ENCODE measurements at places on chromosomes 16 and 17.

DNA sequence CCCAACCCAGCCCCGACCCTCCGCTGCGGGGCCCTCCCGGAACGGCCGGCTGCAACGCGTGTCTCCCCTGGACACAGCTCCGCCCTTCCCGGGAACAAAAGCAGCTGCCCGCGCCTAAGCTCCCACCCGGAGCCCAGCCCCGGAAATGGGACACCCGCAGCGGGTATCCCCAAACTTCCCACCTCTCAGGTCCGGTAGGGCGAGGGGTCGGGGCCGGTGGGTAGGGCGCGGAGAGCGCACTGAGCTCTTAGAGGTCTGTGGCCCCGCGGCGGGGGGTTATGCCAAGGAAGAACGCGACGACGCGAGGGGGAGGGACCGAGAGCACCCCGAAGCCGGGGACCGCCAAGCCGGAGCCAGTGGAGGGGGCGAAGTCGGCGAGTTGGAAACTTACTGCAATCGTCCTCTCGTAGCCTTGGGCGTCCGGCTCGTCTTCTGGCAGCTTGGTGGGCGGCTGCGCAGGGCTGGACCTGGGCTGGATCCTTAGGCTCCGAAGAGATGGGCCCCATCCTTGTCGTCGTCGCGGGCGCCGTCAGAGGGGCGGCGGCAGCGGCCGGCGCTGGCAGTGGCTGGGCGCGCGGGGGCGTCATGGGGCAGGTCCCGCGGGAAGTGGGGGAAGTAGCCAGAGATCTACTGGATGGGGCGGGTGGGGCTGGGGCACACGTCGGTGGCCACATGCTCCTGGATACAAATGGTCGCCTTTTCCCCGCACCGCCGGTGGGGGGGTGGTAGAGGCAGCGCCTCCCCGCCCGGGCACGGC, 6.9 kb downstream of the USP6 start:
- DNase-seq, result peak; percentile 18

- no peak for DNase-seq
These were observed 23.6 kb downstream of the RANBP10 start for GRCh38 chr16:67782567-67783352.

- no peak for DNase-seq
These were observed 245.2 kb upstream of the CCL2 start for GRCh38 chr17:34009912-34010311.

- DNase-seq, result no peak
These were observed 2.3 kb upstream of the CD79B start for GRCh38 chr17:63934183-63935112.

DNA sequence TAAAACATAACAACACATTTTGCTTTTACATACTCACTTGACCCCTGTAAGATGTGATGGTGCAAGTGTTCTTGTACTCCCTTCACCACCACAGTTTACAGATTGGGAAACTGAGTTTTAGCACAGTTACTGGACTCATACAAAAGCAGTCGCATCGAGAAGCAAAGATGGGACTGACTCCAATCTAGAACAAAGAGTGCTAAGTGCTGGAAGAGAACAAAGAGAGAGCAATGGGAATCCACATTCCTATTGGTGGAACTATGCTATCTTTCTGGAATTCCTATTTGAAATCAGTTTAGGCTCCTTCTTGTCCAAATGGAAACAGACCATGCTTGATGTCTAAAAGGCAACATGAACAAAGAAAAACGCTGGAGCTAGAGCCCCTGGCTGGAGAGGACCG, 9.1 kb downstream of the TOM1L2 start:
- DNase-seq, result no peak

GRCh38 chr17:29659155-29659554, 36.4 kb upstream of the CORO6 start:
- DNase-seq, result no peak

GRCh38 chr17:67245694-67246402, 852 bp upstream of the HELZ start:
- DNase-seq, result no peak

DNA sequence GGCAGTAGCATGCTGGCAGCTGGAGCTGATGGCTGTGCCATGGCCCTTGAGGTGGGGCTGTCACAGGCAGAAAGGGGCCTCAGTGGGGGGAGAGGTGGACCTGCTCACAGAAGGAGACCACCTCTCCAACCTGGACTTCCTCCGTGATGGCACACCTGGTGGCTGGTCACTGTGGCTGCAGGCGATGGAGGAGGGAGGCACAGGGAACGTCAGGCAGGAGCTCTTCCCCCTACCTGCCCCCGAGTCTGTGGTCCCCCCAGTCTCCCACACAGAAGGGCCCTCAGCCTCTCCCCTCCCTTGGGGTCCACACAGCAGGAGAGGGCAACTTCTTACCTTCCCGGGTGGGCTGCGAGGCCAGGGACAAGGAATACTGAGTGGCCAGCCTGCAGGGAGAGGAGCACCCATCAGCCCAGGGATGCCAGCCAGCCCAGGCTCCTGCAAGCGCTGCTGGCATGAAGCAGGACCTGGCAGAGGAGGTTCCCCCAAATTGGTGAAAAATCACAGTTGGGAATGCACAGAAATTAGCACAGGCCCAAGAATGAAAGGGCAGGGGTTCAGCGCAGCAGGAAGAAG, 96.5 kb downstream of the GOSR1 start:
- DNase-seq, result no peak

GRCh38 chr16:35181422-35182030, 1722.1 kb downstream of the TP53TG3F start:
- DNase-seq, result no peak

- DNase-seq, result no peak
These were observed 182.3 kb downstream of the TMEM132E start for GRCh38 chr17:34761646-34762045.

DNA sequence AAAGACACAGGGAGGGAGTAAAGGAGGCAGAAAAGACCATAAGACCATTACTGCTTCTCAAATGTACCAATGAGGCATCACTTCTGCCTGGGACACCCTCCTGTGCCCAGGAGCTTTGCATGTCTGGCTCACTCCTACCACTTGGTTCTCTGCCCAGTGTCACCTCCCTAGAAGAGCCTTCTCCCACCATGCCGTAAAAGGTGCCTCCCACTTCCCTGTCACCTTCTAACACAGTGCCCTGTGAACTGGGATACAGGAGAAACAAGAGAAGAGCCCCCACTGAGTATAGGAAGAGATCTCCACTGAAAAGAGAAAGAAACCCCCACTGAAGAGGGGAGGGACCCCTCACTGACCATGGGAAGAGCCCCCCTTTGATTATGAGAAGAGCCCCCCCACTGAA, 484.7 kb downstream of the SOX9 start:
- no peak for DNase-seq

- DNase-seq, result no peak
These were observed 1.5 kb upstream of the ARHGDIG start for GRCh38 chr16:278863-279366.

DNA sequence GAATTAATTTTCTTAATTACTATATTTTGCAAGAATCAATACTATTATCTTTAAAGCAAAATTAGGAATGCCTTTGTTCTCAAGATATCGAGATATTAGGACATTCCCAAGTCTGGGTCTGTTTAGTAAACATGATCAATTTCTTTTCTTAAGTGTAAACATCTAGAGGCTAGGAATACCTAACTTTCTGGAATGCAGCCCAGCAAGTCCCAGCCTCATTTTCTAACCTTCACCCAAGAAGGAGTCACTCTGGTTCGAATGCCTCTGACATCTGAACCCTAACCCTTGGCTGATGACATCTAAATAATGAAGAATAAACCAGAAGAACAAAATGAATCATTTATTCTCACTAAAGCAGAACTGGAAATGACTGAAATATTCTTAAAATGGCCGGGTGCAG, 297.5 kb upstream of the IRX3 start:
- DNase-seq, result no peak

DNA sequence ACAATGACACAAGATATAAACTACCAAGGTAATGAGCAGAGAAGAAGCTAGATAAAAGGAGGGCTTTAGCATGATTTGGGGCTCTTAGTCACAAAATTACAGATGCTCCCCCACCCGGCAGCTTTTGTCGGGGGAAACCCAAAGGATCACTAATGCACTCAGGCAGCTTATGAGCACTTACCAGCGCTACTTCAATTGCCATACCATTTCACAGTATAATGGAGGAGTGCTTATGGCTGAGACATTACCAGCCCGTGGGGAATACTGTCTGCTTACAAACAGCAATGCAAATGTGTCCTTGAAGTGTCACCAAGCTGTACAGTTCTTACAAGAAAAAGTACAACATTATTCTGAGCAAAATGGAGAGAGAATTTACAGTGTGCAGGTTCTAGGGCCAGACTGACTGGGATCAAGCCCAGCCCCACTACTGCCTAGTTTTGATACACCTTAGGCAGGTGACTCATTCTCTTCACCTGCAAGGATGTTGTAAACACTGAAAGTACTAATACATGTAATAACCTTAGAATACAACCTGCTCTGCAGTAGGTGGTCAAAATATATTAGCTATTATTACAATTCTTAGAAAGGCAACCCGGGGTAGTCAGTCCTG, 16.3 kb downstream of the ANKFY1 start:
- DNase-seq, result no peak

DNA sequence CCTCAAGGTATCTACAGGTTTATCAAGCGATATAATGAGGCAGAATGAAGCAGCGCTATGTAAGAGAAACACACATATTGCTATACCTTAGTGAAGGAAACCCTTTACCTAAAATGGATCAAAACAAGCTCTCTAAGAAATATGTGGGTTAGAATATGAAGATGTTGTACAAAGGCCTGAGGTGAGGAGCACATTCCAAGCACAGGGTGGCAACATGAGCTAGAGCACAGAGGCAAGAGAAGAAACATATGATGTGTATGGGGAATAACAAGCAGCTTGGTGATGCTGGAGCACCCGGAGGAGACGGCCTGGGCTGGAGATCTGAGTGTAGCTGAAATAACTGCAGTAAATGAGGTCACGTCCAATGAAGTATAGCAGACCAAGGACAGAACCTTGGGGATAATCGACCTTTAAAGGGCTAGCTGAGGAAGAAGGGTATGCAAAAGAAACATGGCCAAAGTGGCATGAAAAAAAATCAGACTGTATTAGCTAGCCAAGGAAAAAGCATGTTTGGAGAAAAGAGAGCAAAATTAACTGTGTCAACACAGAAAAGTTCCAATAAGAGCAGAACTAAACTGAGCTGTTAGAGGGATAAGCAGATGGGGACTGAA, 44.0 kb downstream of the MARVELD3 start:
- no peak for DNase-seq

DNA sequence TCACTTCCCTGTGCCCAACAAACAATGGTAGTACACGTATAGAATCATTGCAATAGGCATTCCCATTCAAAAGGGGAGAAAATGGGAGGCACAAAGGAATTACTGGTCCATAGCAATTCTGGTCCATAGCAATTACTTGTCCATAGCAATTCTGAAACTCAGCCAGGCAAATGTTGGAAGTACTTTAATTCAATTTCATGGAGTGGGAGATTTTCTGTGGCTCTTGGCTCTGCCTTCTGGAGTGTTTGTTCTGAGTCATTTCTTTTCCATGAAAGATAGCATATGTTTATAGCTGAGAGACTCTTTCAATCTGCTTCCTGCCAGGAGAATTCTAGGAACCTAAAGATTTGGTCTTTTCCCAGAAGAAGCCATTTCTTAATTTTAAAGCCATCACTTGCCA, 182.8 kb upstream of the ELAC2 start:
- no peak for DNase-seq

- DNase-seq, result no peak
These were observed 8.8 kb downstream of the PRSS22 start for GRCh38 chr16:2848933-2849725.

DNA sequence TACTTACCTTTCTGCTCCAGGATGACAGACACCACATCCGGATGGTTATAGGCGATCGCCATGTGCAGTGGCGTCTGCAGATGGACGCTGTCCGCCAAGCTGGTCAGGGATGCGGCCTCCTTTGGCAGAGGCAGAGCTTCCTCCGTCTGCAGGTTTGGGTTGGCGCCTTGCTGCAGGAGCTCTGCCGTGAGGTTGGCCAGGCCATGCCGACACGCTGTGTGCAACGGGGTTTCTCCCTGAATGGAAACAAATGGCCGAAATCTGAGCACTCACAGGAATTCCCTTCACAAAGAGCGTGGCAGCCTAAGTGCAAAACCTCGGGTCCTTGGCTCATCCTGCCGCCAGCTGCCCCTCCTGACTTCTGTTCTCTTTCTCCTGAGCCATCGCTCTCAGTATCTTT, 41.8 kb downstream of the CYB5D2 start:
- no peak for DNase-seq

- no peak for DNase-seq
These were observed 13.0 kb upstream of the SALL1 start for GRCh38 chr16:51163894-51164566.

DNA sequence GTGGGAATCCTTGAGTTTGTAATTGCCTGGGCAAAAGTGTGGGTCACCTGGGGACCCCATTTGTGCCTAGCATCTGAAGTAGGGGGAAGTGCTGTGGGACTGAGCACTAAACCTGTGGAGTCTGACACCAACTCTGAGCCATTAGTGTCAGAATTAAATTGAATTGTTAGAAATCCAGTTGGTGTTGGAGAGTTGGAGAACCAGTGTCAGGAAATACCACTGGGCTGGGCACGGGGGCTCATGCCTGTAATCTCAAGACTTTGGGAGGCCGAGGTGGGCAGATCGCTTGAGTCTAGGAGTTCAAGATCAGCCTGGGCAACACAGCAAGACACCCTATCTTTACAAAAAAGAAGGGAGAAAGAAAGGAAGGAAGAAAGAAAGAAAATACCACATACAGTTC, 67.5 kb upstream of the BRD7 start:
- DNase-seq, result no peak

DNA sequence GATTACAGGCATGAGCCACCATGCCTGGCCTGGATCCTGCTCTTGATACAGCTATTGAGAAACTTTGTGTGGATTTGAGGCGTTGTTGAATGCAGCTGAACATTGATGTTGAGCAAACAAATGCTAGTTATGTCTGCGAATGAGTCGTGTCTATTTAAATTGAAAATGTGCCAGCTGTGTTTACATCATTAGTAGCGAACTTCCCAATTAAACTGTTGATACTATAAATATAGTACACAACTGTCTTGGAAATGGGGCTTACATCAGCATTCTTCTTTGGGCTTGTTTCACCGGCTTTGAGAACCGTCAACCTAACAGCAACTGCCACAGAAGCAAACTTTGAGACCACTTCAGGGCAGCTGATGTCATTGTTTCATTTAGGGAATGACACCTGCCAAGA, 251.9 kb downstream of the RBFOX1 start:
- DNase-seq, result no peak

DNA sequence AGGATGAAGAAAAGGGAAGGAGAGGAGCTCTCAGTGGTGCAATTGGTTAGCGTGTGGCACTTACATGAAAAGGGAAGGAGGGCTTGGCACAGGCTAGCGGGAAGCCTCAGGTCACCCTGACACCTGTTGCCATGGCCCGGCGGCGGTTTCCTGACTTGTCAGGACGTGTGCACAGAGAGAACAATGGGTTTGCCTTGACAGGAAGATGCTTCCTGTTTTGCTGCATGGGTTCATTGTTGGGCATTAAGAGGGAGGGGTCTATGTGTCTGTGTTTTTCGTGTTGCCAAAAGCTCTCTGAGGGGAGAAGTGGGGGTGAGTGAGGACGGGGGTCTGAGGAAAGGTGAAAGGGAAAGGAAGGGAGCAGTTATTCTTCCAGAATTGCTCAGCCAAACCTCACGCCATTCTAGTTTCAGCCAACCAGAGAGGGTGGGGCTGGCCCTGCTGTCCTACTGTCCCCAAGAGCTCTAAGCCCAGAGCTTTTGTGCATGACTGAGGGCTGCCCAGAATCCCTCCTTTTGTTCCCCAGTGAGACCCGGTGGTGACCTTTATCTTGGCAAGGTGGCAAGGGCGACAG, 17.1 kb upstream of the CCR7 start:
- no peak for DNase-seq

All from tibial artery (tissue), 4 donors.